Effector memory CD8-positive, alpha-beta T cell (primary cell): ENCODE measurements at places on chromosomes 2 and 18.

DNA sequence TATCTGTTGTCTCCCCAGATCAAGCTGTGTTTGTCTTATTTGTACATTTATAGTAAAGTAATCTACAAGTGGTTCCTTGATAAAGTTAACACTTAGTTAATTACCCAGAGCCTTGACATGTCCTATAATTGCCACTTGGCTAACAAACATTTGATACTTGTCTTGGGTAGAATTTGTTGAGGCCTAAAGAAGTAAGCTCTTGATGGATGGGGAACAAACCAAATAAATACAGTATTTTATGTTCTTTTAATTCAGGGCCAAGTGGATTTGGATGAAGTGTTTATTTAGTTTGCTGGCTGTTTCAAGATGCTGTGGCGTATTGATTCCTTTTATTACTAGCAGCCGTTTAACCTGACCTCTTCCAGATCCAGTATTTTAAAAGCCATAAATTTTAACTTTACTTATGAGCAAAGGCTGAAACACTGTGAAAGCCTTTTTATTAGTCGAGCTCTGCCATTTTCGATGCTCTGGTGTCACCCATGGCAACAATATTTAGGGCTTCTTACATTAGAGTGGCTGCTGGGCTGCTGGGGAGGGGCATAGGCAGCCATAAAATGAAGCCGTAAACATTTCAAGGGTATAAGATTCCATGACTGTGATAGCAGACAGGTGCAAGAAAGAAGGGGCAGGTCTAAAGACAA is 401.6 kb upstream of the NRP2 start:
- DNase-seq: no peak

DNA sequence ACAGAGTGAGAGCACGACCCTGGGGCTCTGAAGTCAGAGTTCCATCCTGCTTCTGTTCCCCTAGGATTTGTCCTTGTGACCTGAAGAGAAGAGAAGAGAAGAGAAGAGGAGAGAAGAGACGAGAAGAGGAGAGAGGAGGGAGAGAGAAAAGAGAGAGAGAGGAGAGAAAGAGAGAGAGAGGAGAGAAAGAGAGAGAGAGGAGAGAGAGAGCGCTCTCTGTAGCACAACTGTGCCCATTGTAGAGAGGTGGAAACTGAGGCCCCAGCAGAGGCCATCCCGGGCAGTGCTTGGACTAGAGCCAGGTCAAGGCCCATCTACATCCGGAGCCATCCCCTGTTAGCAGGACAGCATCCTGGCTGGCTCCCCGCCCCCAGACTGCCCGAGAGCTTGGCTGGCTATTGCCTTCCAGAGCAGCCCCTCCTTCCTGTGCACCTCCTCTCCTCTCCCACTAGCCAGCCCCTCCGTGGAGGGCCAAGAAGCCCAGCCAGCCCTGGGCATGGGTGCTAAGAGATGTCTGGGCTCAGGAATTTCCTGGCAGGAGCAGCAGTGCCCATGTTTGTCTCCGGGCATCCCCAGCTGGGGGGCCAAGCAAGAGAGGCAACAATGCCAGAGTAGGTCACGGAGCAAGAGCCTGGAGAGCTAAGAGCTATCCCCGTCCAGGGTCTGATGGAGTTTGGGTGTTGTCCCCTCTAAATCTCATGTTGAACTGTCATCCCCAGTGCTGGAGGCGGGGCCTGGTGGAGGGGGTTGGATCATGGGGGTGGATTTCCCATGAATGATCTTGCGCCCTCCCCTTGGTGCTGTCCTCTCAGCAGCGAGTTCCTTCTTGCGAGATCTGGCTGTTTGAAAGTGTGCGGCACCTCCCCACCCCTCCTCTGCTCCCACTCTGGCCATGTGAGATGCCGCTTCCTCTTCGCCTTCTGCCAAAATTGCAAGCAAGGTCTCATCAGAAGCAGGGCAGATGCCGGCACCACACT is 18.2 kb upstream of the GPR55 start:
- no peak for DNase-seq

DNA sequence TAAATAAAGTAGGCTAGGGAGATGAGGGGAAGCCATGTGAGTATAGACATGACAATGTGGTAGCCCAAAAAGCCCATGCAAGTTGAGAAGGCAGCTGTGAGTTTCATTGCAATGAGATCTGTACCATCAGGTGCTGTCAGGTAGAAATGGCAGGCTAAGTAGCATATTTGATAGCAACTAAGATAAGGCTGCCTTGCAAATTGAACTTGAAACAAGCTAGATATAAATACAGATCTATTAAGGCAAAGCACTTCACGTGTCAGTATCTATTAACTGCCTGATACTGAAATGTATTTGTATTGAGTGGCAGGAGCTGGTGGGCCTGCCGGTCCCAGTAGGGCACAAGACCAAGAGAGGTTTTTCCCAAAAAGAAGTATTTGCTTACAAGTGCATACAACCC is 419.9 kb downstream of the TDRD15 start:
- no peak for DNase-seq

DNA sequence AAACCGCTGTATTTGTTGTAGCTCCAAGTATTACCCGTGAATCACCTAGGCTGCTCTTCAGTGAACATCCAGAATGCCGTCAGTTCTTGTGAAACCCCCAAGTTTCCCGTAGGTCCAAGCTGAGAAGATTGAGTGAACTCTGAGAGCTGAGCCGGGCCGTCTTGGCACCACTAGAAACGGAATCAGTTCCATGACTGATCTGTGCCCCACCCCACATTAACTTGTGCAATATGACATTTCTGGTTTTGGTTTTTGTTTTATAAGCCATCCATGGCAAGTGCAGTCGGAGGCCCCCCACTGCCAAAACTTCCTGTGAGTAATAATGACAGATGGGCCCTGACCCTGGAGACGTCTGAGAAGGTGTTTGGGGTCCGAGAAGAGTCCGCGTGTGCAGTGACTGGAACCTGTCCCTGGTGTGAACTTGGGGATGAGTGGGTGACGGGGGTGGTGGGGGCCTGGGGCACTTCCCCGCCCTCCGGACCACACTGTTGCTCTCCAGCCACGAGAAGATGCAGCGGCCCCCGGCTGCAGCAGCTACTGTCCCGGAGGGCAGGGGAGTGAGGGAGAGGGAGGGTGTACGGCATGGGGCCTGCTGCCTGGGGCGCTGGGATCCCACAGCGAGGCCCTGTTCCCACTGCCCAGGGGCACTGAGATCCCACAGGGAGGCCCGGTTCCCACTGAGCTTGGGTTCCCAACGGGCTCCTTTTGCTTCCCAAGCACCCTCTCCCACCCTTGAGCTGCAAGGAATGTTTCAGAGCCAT is 26.5 kb downstream of the NFATC1 start:
- DNase-seq: no peak

DNA sequence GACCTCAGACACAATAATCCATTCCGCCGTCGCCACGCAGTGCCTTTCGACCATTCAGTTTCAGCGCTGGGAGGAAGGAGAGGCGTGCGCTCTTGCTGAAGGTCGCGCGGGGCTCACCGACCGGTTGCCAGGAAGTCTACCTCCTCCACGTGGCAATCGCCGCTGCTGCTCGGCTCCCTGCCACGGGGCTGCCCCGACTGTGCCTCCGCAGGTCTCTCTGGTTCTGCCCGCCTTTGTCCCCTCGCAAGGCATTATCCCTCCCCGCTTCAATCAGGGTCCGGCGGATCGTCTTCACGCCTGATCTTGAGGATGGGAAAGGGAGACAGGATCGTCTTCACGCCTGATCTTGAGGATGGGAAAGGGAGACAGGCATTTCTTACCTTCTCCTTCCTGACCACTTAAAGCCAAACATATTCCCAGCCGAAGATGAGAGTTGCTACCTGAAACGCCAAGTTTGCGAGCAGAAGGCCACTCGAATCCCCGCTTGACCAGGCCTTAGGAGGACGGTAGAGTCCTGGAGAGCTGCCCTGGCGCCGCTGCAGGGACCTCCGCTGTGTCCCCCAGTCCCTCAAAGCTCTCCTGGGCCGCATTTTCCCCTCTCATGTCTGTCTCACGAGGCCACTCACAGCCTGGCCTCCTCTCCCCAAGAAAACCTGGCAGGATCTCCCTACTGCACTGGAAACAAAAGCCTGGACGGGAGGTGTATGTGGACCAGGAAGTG is 4.3 kb upstream of the GPR45 start:
- no peak for DNase-seq

GRCh38 chr18:13395577-13395976 is 177.0 kb downstream of the LDLRAD4 start:
- no peak for DNase-seq

DNA sequence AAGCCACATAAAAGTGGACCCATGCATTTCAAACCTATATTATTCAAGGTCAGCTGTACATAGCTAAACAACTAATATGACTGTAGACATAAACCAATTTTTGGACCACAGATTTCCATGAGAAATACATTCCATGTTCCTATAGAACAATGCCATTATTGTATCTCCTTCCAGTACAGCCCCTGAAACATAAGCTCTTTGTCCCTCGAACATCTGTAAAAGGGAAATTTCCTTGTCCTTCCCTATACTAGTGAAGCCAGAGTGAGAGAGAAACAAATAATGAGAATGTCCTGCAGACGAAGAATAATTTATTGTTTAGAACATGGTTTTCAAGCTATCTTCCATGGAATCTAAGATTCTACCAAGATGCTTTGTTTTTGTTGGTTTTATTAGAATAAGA is 75.3 kb downstream of the GORASP2 start:
- DNase-seq: no peak

DNA sequence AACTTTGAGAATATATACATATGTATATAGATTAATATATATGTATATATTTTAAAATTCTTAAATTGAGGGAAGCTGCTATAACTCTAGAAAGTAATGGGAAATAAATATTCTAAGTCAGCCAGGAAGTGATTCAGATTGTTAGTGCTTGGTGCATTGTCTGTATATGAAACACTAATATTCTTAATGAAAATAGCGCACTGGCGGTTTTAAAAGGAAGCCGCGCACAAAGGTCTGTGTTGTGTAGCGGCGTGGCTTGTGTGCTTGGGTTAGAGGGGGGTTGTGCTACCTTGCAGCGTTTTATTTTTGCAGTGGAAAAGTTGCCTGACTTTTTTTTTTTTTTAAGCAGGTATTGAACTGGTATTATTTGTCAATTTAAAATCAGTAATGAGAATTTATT is 11.3 kb downstream of the TSHZ1 start:
- DNase-seq: no peak

GRCh38 chr18:607930-608329 is 11.1 kb downstream of the CLUL1 start:
- no peak for DNase-seq

DNA sequence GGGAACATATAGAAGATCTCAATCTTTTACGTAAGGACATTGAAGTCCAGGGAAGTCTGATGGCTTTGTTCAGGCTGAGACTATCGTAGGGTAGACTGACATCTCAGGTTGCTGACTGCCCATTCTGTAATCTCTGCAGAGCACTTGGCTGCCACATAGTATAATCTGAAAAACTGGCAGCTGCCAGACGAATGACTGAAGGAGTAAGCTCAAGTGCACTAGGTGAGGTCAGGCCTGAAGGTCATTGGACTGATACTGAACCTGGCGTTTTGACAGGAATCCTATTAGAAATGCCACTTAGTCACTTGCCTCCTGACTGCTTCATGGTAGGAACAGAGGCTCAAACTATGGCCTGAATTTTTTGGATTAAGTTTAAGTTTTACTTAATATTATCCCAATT is 23.5 kb downstream of the GPD2 start:
- no peak for DNase-seq

DNA sequence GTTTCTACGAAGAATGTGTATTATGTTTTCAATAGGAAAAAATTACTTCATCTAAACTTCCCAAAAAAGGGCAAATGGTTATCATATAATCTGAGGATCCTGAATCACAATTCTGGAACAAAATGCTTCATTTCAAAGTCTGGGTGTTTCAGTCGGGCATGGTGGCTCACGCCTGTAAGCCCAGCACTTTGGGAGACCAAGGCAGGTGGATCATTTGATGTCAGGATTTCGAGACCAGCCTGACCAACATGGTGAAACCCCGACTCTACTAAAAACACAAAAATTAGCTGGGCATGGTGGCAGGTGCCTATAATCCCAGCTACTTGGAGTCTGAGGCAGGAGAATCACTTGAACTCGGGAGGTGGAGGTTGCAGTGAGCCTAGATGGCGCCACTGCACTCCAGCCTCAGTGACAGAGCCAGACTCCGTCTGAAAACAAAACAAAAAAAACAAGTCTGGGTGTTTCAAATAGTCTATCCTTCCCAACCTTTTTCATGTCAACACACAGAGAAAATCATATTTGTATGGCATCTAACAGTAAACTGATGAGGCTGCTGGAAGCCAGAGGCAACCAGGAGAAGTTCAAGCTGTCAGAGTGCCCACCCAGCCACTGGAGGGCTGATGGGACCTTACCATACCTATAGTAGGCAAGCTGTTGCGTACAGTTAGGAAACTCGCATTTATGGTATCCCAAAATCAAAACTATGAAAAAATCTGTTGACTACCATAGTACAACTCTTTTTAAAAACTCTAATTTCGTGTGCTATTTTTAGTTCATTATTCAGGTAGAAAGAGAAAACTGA is 14.6 kb downstream of the NBAS start:
- DNase-seq: no peak

GRCh38 chr2:110748489-110748867 is 16.1 kb downstream of the ACOXL start:
- peak; percentile 42 for DNase-seq

DNA sequence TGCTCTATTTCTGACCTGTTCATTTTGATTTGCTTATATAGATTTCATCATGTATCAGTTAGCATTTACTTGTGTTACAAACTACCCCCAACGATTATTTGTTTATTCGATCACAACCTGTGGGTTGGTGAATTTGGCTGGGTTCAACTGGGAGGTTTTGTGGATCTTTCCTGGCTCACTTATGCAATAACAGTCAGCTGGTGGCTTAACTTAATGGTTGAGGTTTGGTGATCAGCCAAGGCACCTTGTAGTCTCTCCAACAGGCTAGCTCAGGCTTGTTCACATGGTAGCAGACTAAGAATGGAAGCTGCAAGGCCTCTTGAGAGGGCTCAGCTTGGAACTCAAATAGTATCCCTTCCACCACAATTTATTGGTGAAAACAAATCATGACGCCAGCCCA is 5.4 kb upstream of the PUM2 start:
- no peak for DNase-seq

- no peak for DNase-seq
These were observed 481.9 kb upstream of the SPRED2 start for GRCh38 chr2:65914244-65914786.

- no peak for DNase-seq
These were observed 178.8 kb downstream of the ANAPC1 start for GRCh38 chr2:111705239-111705638.

DNA sequence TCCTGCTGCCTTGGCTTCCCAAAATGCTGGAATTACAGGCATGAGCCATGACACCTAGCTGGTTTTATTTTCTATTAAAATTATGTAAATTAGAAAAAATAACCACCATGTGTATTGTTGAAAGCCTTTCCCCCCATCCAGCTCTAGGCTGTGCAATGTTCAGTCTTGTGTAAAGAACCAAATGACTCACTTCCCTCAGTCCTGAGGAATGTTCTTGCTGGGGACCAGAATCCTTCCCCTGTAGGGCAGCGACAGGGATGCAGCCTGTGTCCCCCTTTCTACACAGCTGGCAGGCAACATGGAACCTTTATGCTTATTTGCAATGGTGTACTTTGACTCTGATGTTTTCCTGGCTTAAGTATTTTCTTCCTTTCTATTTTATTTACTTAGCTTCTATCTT is 29.4 kb downstream of the AOX1 start:
- no peak for DNase-seq
